Skeletal muscle cell (primary cell): ENCODE measurements at places on chromosomes 5 and 9.

GRCh38 chr9:104772714-104773510 is 9.0 kb downstream of the NIPSNAP3B start:
- peak; percentile 22 for DNase-seq

DNA sequence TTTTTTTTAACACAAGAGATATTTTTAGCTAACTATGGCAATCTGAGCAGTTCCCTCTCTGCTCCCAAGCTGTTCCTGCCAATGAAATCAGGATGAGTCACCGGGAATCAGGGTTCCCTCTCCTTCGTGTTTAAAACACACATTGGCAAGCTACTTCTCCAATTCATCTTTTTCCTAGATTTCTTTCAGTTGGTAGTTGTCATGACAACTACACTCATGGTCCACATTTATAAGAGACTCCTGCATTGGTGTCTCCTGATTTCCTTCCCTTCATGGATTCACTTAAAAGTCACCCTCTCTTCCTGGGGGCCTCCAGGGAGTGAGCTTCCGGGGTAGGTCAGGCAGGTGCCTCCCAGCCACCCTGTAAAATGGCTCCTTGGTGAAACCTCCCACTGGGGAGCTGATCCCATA is 72.3 kb upstream of the NIPAL4 start:
- peak; percentile 86 for DNase-seq

GRCh38 chr5:21209409-21209808 is 1221.4 kb upstream of the CDH18 start:
- DNase-seq: no peak

GRCh38 chr9:81116340-81117137 is 572.8 kb downstream of the TLE1 start:
- no peak for DNase-seq

- DNase-seq: no peak
Measured at GRCh38 chr9:2018162-2018643, 3.1 kb downstream of the SMARCA2 start.

DNA sequence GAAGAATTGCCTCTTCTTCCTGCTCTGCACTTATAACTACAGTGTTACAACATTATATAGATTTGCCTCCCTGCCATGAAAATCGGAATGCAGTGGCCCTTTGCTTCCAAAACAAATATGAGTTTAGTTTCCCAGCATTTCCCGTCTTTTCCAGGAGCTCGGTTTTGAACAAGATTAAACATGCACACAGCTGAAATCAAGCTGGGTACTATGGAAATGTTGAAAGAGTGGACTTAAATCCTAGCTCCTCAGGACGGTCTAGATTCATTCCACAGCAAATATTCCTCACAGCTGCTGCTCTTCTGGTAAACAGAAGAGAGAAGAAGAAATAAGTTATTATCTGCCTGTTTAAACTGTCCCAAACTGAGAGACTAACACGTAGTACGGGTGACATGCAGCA is 161.4 kb downstream of the PIK3R1 start:
- no peak for DNase-seq

DNA sequence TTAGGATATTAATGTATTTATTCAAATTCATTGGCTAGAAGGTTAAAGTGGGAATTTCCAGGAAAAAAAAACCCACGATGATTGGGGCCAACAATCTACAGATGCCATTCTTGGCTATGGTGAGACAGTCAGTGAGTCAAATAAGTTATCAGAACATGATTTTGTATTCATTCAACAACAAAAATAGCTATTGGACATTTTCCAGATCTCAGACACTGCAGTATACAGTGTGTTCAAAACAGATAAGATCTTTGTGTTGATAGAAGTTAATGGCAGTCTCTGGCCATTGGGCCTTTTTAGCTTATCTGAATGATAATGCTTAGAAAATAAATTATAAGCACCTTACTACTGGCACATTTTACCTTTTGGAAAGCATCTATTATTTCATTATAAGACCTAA is 547.7 kb downstream of the MAT2B start:
- no peak for DNase-seq

- no peak for DNase-seq
Measured at GRCh38 chr9:32490601-32491000, 35.4 kb downstream of the RIGI start.

- no peak for DNase-seq
Measured at GRCh38 chr5:56039985-56040384, 45.2 kb upstream of the IL6ST start.

- no peak for DNase-seq
Measured at GRCh38 chr9:113614843-113615648, 151.5 kb downstream of the RGS3 start.

DNA sequence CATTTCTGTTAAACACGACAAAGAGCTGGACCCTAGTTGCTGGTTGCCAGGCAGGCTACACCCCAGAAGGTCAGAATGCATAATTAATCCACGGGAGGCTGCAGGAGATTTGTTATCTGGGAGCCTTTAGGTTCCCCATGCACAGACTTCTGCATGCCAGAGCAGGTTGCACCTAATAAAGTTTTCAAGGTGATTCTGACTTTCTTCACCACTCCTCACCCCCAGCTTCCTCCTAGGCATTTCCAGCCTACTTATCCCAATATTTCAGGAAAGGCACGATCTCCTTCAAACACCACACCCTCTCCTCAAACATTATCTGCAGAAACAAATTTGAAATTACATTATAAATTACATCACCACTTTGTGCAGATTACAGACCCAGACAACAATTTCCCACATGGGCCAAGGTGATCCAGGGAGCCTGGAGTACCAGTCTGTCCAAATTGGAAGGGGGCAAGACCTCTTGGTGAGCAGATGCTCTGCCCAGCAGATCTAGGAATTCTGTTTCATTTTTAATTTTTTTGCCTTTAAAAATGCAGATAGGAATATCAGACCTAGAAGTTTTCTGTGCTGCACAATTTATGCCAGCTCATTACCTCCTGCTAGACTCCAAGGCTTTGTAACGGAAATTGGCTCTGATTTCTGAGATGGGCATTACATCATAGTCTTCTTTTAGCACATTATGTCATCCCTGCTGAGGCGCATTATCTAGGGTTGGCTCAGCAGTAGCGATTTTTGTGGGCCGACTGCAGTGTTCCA is 363.4 kb upstream of the SLC30A5 start:
- peak; percentile 60 for DNase-seq

DNA sequence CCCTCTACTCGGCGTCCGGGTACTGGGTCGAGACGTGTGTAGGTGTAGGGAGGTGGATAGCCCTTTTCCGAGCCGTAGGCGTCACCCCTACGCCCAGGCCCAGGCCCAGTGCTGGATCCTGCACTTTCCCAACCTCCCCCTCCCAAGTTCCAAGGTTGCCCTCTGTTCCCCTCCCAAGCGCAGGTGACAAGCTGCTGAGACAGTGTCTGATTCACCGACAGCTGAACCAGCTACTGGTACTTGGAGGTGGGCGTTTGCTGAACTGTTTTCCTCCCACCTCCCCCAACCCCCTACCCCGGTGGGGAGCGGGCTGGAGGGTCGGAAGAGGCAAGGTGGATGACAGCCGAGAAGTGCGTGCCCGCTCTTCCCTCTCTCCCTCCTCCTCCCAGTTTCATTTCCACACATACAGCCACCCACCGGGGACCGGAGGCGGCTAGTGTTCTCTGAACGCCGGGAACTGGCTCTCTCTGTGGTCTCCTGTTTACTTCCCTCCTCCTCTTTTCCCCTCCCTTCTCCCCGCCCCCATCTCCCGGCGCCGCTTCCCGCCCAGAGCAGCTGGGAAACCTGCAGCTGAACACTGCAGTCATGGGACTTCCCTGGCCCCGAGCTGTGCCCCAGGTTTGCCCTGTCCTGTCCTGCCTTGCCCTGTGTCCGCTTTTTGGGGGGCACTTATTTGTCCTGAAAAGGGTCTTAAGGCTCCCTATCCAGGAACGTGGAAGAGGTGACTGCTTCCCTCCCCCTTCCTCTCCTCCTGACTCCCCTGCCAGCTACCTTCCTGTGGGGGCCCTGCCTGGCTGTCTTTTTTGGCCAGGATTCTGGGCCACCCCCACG is 6.2 kb upstream of the KLF9 start:
- DNase-seq: peak; percentile 88

GRCh38 chr9:21969951-21970799 is 24.0 kb downstream of the CDKN2A start:
- no peak for DNase-seq

GRCh38 chr9:14908295-14909180 is 1.7 kb downstream of the FREM1 start:
- DNase-seq: no peak

DNA sequence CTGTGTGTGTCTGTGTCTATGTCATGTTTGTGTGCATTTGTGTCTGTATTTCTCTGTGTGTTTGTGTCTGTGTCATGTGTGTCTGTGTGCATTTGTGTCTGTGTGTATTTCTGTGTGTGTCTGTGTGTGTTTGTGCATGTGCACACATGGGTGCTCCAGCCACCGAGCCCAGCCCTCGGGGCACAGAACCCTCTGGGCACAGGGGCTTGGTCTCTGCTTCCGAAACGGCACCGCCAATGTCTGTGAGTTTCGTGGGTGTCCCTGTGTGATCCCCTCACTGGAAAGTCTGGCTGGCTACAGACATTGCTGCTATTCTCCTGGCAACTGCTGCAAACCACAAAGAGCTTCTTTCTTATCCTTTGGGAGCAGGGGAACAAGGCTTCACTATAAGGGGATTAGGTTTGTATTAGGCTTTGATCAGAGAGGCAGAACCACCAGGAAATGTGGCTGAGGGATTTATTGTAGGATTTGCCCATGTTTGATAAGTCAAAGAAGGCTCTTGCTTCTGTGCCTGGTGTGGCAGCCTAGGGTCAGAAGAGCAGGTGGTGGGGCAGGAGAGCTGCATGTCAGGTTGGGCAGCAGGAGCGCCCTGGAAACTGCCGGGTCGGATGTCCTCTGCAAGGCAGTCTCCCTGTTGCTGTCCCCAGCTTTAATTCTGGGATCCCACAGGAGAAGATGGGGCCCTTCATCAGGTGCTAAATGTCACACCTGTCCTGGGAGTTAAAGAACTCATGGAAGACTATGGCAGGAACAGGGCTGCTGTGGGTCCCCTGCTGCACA is 39.6 kb upstream of the FCN1 start:
- DNase-seq: no peak

GRCh38 chr5:31770998-31771397 is 132.1 kb downstream of the PDZD2 start:
- DNase-seq: no peak

GRCh38 chr5:30874241-30875034 is 319.0 kb upstream of the CDH6 start:
- DNase-seq: no peak

GRCh38 chr5:124054564-124054963 is 542.6 kb downstream of the CSNK1G3 start:
- DNase-seq: no peak

- no peak for DNase-seq
Measured at GRCh38 chr5:109825450-109825849, 135.7 kb downstream of the MAN2A1 start.

GRCh38 chr5:123717139-123717538 is 205.2 kb downstream of the CSNK1G3 start:
- DNase-seq: no peak

GRCh38 chr5:59296317-59297264 is 596.9 kb downstream of the PDE4D start:
- DNase-seq: no peak

GRCh38 chr5:93674866-93675459 is 66.4 kb downstream of the POU5F2 start:
- DNase-seq: no peak

DNA sequence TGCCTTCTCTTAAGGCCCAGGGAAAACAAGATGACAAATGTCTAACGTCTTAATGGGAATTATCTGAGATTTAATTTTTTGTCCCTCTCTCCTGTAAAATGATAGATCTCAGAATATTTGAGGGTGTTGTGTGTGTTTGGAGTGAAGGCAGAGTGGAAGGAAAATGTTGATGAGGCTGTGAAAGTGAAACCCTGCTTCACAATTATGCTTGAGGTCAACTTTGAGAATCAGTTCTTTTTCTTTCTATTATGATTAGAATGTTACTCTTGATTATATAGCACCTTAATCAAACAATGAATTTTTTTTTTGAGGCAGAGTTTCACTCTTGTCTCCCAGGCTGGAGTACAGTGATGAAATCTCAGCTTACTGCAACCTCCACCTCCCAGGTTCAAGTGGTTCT is 5.5 kb upstream of the LOX start:
- DNase-seq: no peak

GRCh38 chr5:134446938-134447337 is 35.3 kb upstream of the CDKN2AIPNL start:
- no peak for DNase-seq

DNA sequence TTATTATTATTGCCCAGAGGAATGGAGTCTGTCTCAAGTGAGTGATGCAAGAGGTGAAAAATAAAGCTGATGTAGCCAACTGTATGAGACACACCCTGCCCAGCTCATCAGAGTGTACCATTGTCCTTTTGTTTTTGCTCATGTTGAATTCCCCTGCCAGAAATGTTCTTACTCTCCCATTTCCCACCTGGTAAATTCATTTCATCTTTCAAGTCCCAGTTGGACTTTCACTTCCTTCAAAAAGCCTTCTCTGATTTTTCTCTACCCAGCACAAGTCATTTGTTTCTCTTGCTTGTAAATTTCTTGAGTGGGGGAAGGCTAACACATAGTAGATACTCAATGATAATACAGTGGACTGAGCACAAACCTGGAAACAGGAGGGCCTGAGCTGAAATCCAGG is 394.5 kb upstream of the ZNF462 start:
- DNase-seq: no peak

DNA sequence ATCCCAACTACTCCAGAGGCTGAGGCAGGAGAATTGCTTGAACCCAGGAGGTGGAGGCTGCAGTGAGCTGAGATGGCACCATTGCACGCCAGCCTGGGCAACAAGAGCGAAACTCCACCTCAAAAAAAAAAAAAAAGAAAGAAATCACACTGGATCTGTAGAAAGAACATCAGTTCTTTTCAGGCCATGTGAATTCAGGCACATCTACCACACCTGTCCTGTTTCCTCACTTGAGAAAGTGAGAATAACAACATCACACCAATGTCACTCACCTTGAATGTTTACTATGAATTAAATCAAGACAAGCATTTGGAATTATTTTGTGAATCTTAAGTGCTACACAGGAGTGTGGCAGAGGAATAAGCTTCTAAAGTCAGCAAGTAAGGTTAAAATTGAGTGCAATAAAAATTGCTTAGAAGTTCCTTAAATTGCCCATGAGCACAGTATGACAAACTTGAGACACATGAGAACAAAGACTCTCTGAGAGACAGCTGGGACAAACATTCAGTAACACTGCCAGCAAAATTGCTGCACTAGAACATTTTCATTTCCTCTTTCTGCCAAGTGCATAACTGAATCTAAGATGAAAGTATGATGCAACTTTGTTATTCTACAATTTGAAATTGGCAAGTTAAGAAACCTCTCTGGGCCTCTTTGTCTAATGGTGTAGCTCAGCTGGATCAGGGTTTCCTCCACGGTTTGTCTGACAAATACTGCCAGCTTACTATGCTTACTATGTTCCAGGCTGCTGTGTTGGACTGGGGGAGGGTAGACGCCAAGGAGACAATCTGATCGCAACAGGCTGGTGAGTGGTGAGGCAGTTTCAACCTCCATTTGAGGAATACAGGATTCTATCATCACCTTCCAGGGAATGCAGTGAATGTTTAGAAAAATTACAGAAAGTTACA is 1.9 kb upstream of the RIC1 start:
- peak; percentile 68 for DNase-seq
